Cardiac atrium fibroblast (primary cell): ENCODE measurements at places on chromosomes 16 and 17. TPM values are rescaled to one million over a fixed set of nuclear protein-coding genes. Genes with fewer than 3 reads are reported as not detected.

HBA1 gene
- total RNA-seq: 5.8 TPM in 1 of 2 replicates, not detected in the other

ALDOC gene
- total RNA-seq: 213 and 230 TPM in 2 replicates

CA5A gene
- not detected in 2 replicates for total RNA-seq

SDR42E1 gene
- total RNA-seq: not detected in 2 replicates

CNP gene
- 64.6 and 82.6 TPM in 2 replicates for total RNA-seq

FGF11 gene
- 1.8 and 3.4 TPM in 2 replicates for total RNA-seq

TMIGD1 gene
- total RNA-seq: not detected in 2 replicates

KRTAP9-4 gene
- total RNA-seq: not detected in 2 replicates

MPV17L gene
- total RNA-seq: 0.18 and 0.81 TPM in 2 replicates

TEX19 gene
- total RNA-seq: not detected in 2 replicates

ATP1B2 gene
- total RNA-seq: 2.9 TPM in 1 of 2 replicates, not detected in the other

CNOT1 gene
- total RNA-seq: 73.3 and 120 TPM in 2 replicates

KRT13 gene
- not detected in 2 replicates for total RNA-seq

CDYL2 gene
- 2.7 and 4.4 TPM in 2 replicates for total RNA-seq

BRICD5 gene
- total RNA-seq: 0.49 and 2.5 TPM in 2 replicates

SLC16A6 gene
- total RNA-seq: 0.90 TPM in 1 of 2 replicates, not detected in the other

CTRL gene
- total RNA-seq: 0.18 and 0.81 TPM in 2 replicates

MYH1 gene
- total RNA-seq: not detected in 2 replicates

KRTAP4-3 gene
- not detected in 2 replicates for total RNA-seq

CD300LG gene
- not detected in 2 replicates for total RNA-seq

GAST gene
- not detected in 2 replicates for total RNA-seq
